Cardiac atrium fibroblast (primary cell): ENCODE measurements at places on chromosomes 5 and 9. TPM values are rescaled to one million over a fixed set of nuclear protein-coding genes. Genes with fewer than 3 reads are reported as not detected.

Gene NFIB
- total RNA-seq, result 74.0 and 81.8 TPM in 2 replicates

Gene GLRX
- total RNA-seq, result 237 and 318 TPM in 2 replicates

Gene SCGB3A2
- not detected in 2 replicates for total RNA-seq

Gene GRIN3A
- total RNA-seq, result not detected in 2 replicates

Gene PFN3
- not detected in 2 replicates for total RNA-seq

Gene TRPM6
- 0.32 TPM in 1 of 2 replicates, not detected in the other for total RNA-seq

Gene S1PR3
- total RNA-seq, result 57.6 and 144 TPM in 2 replicates

Gene FGD3
- not detected in 2 replicates for total RNA-seq

Gene ACTBL2
- total RNA-seq, result 0.16 and 0.54 TPM in 2 replicates

Gene ERBIN
- total RNA-seq, result 26.4 and 37.4 TPM in 2 replicates

Gene REEP2
- total RNA-seq, result 7.9 and 8.3 TPM in 2 replicates

Gene OLFML2A
- total RNA-seq, result 0.49 and 0.90 TPM in 2 replicates

Gene CSNK1A1
- total RNA-seq, result 241 and 261 TPM in 2 replicates

Gene IFNA13
- not detected in 2 replicates for total RNA-seq

Gene PCDHB7
- 0.16 and 1.1 TPM in 2 replicates for total RNA-seq

Gene CDX1
- not detected in 2 replicates for total RNA-seq

Gene FOXI1
- total RNA-seq, result not detected in 2 replicates

Gene CBY3
- total RNA-seq, result not detected in 2 replicates

Gene MYMK
- total RNA-seq, result not detected in 2 replicates

Gene ANKRD18B
- not detected in 2 replicates for total RNA-seq

Gene DDX4
- total RNA-seq, result not detected in 2 replicates

Gene STK32A
- under 0.01 and 0.18 TPM in 2 replicates for total RNA-seq

Gene C1QTNF3
- 0.65 and 1.6 TPM in 2 replicates for total RNA-seq

Gene IFNA2
- total RNA-seq, result not detected in 2 replicates

Gene PPP3R2
- total RNA-seq, result not detected in 2 replicates
